ENCODE measurements at places on chromosomes 2 and 18.

DNA sequence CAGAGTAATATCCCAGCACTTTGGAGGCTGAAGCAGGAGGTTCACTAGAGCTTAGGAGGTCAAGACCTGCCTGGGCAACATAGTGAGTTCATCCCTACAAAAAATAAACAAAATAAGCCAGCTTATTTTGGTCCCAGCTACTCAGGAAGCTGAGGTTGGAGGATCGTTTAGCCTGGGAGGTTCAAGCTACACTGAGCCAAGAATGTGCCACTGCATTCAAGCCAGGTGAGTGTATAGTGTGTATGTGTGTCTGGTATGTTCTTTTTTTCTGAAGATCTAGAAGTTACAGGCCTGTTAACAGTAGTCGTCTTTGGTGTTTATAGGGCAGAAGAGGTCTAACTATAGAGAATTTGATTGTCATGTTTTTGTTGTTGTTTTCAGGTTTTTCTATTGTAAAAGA lies 40.2 kb downstream of the ZC3H15 start:
- DNase-seq, result no peak

- DNase-seq, result no peak
These were observed 1069.9 kb upstream of the CHAC2 start for GRCh38 chr2:52697690-52698089.

- no peak for DNase-seq
These were observed 32.3 kb downstream of the ITSN2 start for GRCh38 chr2:24328010-24328409.

- no peak for DNase-seq
These were observed 112.0 kb downstream of the GBX2 start for GRCh38 chr2:236056141-236056540.

DNA sequence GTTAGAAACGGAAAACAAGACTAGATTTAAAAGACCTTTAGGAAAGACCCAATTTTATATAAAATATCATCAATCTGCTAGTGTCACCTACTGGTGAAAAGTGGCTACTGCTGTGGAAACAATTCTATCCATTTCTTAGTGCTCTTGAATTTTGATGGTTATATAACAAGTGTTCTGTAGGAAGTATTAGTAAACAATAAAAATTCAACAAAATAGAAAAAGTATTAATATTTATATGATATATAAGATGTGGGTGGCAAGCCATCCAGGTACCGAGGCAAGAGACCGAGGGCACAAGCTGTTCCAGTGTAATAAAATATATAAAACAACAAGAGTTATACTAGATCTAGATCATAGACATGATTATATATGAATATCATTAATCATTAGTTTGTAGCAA lies 6.2 kb upstream of the TMEM87B start:
- no peak for DNase-seq

DNA sequence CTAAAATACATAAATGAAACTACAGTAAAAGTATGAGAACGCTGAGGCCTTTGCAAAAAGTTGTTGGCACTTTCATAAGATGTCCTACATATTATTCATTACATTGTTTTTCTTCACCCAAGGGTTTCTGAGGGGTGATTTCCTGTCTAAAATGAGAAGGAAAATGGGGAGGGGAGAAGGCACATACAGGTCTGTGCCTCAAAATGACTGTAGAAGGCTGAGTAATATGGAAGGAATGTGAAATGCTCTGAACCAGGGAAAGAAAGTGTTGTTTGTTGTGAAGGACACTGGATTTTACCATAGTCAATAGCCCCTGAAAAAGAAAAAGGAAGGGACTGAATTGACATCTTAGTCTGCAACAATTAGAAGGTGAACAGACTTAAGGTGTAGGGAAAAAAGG lies 99.5 kb upstream of the RNF152 start:
- DNase-seq, result peak; percentile 78

GRCh38 chr2:43184339-43184895 lies 42.0 kb downstream of the ZFP36L2 start:
- peak; percentile 83 for DNase-seq

DNA sequence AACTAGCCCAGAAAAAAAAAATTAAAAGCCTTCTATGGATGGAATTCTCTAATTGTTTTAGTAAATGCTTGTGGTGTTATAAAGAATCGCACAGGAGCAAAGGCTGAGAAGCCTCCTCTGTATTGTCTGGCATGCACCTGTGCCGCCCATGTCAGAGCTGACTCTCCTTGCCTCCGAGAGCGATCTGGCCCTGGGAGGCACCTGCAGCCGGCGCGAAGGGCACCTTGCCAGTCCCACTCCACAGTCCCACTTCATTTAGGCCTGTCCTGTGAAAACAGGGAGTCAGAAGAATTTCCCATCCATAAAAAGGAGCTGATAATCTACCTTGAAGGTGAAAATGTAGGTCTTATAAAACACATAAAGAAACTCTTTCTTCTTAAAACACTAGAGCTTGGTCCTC lies 170.9 kb upstream of the PXDN start:
- no peak for DNase-seq

GRCh38 chr2:136628490-136628889 lies 136.9 kb upstream of the THSD7B start:
- DNase-seq, result no peak

- no peak for DNase-seq
These were observed 92.4 kb downstream of the RHOB start for GRCh38 chr2:20539133-20539719.

- no peak for DNase-seq
These were observed 288.9 kb downstream of the SLC4A3 start for GRCh38 chr2:219916281-219916680.

GRCh38 chr2:84880645-84881521 lies at the start of gene TRABD2A:
Gene TRABD2A, minus strand, starts transcription at chr2:84881084. Its CDS starts 45 bp downstream, at chr2:84881039.
- no peak for DNase-seq

DNA sequence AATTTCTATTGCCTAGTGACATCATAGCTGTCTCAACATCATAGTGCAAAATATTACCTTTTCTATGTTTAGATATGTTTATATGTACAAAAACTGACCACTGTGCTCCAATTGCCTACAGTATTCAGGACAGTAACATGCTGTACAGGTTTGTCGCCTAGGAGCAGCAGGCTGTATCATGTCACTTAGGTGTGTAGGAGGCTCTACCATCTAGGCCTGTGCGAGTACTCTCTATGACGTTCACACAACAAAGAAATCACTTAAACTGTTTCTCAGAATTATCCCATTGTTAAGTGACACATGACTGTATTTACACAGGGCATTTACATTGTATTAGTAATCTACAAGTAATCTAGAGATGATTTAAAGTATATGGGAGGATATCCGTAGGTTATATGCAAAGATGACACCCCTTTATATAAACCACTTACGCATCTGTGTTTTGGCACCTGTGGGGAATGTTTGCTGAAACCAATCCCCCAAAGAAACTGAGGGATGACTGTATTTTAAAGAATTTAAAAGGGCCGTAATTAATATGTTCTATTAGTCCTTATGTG lies 24.7 kb downstream of the IL1R2 start:
- DNase-seq, result no peak

DNA sequence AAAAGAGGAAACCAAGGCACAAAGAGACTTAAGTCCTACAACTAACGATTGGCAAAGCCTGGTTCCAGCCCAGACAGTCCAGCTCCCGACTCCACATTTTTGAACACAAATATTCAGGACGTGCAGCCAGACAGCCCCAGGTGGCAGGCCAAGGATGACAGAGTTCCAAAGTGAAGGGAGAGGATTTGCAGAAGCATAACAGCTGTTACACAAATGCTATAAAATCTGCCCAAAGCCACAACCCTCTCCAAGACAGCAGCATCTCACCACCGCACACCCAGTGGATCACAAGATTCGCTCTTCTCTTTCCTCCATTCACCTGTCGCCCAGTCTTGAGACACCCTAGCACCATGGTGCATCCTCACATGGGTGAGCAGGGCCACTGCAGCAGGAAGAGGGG lies 227.1 kb upstream of the ID2 start:
- DNase-seq, result no peak

DNA sequence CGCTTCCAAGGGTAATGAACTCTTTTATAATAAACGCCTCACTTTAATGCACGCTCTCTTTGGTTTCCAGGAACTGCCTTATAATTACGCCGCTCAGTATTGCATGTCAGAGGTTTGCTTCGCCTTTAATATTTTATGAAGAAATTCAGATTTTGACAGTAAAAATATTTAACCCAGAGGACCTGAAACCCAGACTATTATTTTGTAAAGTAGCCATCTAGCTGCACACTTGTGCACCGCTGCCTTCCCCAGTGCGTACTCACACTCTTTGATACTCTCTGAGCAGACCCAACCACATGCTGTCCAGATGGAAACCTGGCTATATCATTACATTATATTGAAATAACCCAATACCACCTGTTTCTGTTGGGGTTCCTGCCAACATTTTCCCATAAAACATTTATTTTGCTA lies 270.1 kb downstream of the C1D start:
- no peak for DNase-seq

GRCh38 chr2:177593402-177593801 lies 200.8 kb downstream of the AGPS start:
- no peak for DNase-seq

DNA sequence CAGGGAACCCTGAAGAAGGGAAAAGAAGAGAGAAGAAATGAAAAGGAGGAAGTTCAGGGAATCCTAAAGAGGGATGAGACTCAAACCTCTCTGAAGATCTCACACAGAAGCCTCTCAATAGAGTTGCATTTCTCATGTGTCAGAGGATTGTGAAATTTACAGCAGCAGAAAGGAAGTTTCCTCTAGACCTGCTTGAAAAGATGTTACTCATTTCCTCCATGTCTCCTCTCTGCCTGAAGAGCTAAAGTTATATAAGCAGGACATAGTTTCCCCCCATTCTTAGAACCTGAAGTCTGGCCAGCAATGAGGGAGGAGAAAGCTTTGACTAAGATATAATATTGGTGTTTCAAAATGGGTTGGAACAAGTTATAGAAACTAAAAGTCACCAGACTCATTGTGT lies 1155.6 kb downstream of the LRP1B start:
- DNase-seq, result no peak

GRCh38 chr18:50847192-50847591 lies 27.4 kb upstream of the MRO start:
- no peak for DNase-seq

- DNase-seq, result no peak
These were observed 69.5 kb downstream of the BIN1 start for GRCh38 chr2:127037476-127037875.

DNA sequence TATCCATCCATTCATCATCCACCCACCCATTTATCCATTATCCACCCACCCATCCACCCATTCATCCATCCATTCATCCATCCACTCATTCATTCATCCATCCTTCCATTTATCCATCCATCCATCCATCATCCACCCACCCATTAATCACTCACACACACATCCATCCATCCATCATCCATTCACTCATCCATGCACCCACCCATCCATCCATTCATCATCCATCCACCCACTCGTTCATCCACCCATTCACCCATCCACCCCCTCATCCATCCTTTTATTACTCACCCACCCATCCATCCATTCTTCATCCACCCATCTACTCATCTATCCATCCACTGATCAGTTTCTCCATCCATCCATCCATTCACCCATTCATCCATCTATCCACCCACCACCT lies 8.1 kb upstream of the TPO start:
- no peak for DNase-seq

DNA sequence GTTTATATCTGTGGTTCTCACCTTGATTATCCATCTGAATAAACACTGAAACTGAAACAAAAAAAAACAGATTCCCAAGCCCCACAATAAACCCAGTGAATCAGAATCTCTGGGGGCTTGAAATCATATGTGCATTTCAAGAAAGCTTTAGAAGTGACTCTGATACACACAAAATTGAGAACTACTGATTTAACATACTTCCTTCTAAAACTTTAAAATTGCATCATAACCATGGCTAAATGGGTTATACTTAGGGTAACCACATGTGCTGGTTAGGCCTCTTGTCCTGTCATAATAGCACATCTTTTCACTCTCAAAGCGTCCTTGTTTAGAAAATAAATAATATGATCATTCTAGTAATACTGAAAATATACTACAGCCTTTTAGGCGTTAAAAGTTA lies 100.9 kb downstream of the ATAD2B start:
- no peak for DNase-seq

GRCh38 chr2:183222751-183223150 lies 98.5 kb downstream of the NUP35 start:
- DNase-seq, result no peak

DNA sequence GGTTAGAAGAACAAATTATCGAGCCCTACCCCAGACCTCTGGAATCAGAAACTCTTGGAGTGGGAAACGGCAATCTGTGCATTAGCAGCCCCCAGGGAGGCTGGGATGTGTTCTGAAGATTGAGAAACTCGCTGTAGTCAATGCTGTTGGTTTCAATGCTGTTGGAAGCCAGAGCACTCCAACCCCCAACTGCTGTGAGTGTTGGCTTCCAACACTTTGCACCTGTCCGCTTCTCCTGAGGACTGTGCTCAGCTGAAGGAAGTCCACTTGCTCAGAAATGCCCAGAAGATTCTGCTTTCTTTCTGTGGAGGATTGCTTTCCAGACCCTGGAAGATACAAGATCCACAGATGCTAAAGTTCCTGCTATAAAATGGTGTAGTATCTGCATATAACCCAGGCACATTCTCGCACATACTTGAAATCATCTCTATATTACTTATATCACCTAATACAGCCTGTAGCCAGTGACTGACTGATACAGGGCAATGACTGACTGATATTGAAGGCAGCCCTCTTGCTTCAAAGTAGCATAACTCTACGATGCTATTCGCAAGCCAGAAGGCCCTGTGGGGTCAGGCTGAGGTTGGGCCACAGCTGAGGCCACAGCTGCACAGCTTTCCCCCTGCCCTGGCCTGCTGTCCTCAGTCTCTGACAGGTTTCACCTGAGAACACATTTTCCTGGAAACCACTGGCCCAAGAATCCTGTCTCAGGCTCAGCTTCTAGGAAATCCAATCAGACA lies 757.7 kb upstream of the ID2 start:
- DNase-seq, result no peak

DNA sequence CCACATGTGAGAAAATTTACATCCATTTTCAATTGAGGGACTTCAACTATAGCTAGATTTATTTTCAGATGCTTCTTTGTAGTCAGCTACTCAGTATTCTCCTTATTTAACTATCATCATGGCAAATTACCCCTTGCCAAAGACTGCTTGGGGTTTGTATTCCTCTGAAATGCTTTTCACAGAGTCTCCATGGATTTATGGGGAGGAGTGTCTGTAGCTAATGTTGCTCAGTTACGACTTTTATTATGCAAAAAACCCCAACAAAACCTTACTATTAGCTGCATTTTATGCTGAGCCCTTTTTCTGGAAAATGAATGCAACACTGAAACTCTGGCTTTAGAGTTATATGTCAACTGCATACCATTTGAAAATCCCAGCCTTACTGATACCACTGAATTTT lies 78.6 kb downstream of the RFTN2 start:
- DNase-seq, result no peak

- peak; percentile 6 for DNase-seq
These were observed 54.1 kb upstream of the SLC38A11 start for GRCh38 chr2:165009466-165009865.

GRCh38 chr18:63161032-63161760 lies 158.4 kb downstream of the BCL2 start:
- DNase-seq, result no peak

- DNase-seq, result no peak
These were observed 21.7 kb downstream of the NCK2 start for GRCh38 chr2:105766300-105766866.

- DNase-seq, result no peak
These were observed 44.5 kb downstream of the COL3A1 start for GRCh38 chr2:189018631-189019030.
